ENCODE measurements at places on chromosomes 11 and 22. TPM values are rescaled to one million over a fixed set of nuclear protein-coding genes. Genes with fewer than 3 reads are reported as not detected.

SLC17A6 gene
- total RNA-seq: not detected

SLC2A11 gene
- 17.1 TPM for total RNA-seq

TRIM29 gene
- not detected for total RNA-seq

DDX25 gene
- not detected for total RNA-seq

DNA sequence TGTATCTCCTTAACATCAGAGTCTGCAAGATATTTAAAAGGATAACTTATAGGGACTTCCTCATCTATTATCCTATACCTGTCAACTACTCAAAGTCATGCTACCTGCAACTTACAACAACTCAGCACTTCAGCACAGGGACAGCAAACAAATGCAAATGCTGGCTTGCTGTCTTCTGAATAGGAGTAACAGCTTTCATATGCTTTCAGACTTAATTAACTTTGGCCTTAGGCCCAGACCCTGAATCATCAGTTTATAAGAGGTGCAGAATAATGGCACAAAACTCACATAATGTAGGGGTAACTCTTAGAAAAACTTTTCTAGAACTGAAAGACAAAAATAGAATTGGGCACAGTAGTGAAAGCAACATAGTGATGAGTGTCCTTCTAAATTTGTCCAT, 953.4 kb downstream of the DLG2 start:
- DNase-seq: no peak

DNA sequence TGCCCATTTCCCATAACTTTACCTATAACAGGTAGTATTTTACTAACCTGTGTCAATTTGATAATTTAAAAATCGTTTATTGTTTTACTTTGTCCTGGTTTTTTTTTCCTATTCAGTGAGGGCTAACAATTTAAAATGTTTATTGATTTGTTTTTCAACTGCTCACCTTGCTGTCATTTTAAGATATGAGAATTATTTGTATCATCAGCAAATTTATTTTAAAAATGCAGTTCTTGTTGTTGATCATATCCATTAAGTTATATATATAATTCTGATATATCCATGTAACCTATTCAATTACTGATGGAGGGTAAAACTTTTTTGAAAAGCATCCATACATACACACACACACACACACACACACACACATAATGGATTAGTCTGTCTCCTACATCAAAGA, 24.8 kb downstream of the RRAS2 start:
- no peak for DNase-seq

GRCh38 chr11:103546236-103546635, 437.0 kb downstream of the DYNC2H1 start:
- no peak for DNase-seq

DNA sequence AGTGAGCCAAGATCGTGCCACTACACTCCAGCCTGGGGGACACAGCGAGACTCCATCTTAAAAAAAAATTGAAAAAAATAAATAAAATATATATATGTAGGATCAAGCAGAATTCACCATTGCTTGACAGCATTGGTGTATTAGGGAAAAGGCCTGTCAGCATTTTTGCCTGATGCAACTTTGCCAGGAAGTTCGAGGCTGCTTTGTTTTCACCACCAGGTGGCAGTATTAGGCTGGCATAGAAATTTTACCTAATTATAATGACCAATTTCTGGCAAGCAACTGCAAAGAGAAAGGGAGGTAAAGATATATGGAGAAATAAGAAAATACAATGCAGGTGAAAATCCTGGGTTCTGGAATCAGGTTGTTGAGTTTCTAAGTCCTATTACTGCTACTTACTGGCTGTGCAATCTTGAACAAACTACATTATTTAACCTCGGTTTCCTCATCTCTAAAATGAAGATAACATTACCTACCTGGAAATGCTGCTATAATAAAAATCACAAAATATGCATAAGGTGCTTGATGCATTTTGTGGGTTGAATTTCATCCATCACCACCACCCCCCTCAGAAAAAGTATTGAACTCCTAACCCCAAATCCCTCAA, 24.7 kb downstream of the LAYN start:
- peak; percentile 62 for DNase-seq

GRCh38 chr11:10604340-10604748, 35.9 kb upstream of the LYVE1 start:
- DNase-seq: no peak

DNA sequence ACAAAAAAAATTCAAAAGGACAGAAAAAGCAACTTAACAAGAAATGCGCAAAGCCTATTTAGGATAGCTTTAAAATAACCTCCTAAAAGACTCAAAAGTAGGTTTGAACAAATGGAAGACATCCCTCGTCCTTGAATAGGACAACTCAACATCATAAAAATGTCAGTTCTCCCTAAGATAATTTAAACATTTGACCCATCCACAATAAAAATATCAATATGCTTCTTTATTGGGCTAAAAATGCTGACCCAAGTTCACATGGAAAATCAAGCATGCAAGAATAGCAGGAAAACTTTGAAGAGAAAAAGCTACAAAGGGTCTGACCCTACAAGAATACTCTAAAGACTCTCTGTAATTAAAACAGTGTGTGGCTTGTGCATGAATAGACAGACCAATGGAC, 12.1 kb upstream of the KCTD17 start:
- DNase-seq: no peak

DNA sequence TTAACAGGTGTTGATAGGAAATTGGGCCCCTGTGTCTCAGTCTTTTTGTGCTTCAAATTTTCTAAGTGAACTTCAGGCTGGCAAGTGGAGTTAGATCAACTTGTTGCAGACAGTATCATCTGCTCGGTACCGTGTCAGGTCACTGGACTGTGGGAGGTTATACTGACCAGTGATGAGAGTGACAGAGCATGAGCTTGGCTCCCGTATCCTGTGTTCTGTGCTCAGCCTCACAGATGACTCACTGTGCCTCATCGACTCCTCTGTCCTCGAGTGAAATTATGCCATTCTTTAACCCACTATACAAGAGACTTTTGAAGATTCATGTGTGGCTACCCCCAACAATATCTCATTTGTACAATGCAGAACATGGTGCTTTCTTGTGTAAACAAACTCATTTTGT, 7.9 kb downstream of the GRAP2 start:
- no peak for DNase-seq

DNA sequence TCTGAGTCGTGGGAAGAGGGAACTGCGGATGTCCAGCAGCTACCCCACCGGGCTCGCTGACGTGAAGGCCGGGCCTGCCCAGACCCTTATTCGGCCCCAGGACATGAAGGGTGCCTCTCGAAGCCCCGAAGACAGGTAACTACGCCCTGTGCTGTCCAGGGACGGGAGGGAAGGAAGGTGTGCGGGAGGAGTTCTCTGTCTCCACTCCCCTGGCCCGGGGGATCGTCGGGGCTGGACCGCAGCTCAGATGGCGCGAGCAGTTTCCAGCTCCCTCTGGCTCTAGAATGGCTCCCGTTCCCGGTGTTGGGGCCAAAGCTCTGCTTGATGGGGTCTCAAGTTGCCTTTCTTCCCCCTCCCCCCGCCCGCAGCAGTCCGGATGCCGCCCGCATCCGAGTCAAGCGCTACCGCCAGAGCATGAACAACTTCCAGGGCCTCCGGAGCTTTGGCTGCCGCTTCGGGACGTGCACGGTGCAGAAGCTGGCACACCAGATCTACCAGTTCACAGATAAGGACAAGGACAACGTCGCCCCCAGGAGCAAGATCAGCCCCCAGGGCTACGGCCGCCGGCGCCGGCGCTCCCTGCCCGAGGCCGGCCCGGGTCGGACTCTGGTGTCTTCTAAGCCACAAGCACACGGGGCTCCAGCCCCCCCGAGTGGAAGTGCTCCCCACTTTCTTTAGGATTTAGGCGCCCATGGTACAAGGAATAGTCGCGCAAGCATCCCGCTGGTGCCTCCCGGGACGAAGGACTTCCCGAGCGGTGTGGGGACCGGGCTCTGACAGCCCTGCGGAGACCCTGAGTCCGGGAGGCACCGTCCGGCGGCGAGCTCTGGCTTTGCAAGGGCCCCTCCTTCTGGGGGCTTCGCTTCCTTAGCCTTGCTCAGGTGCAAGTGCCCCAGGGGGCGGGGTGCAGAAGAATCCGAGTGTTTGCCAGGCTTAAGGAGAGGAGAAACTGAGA, 1.4 kb downstream of the ADM start:
- DNase-seq: no peak

GRCh38 chr11:79265756-79266322, 175.0 kb downstream of the TENM4 start:
- DNase-seq: no peak

- DNase-seq: no peak
These were observed 18.0 kb upstream of the BID start for GRCh38 chr22:17792299-17792698.

GRCh38 chr11:47572715-47573255, 6.0 kb downstream of the KBTBD4 start:
- DNase-seq: no peak

Data from glomerular endothelial cell (primary cell).